ENCODE measurements at places on chromosomes 6 and 20.

DNA sequence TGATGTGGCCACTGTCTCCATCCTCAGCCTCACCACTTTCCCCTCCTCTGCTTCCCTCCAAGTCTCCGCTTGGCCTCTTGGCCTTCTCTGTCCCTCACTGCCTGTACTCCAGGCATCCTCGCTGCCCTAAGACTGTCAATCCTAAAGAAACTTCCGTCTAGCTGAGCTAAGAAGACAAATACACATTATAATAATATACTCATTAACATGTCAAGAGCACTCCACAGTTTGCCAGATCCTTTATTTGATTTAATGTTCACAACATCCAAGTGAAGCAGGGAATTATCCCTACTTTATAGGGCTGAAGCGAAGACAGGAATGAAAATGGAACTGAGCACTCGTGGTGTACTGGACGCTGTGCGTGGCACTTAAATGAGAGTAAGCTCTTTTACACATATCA lies 72.4 kb upstream of the SLC22A23 start:
- no peak for DNase-seq

DNA sequence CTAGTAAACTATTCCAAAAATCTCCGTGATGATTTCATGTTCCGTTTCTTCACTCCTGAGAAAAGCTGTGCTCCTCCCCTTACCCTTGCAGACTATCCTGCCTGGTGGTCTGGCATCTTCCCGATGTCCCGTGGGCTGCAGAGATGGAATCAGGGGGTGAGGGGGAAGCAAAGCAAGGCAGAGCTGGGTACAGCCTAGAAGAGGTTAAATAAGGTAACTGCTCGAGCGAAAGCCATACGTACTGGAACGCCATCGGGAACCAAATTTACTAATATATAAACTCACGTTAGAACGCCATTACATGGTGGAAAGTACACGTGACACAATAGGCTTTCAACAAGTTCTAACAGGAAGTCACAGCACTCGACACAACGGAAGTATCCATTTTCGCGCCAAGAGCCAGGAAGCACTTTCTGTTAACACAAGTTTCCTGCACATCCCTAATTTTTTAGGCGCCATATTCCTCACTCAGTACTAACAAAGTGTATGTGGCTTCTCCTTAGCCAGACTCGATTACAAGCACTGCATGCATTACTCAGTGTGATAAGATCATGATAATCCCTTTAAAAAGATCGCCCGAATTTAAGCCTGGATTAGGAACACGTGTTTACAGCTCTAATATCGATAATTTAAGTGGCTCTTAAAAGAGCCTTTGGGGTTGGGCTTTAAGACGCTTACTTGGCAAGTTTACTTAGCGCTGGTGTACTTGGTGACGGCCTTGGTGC lies 101.6 kb upstream of the PRSS16 start:
- DNase-seq = peak; percentile 93

DNA sequence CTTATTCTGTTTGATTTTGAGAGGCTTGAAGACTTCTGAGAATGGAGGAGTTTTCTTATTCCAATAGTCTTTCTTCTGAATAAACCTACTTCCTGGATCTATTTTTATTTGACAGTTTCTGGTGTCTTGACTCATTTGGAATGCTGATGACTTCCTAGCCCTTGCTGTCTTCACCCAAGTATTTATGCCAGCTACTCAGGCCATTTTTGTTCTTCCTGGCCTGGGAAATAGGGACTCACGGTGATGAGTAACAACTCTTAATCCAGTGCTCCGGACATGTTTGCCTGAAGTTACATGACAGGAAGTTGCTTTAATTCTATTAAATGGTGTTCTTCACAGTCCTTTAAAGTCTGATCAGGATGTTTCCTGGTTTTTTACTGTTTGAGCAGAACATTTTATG lies 272.1 kb upstream of the EYS start:
- peak; percentile 73 for DNase-seq

- no peak for DNase-seq
These were observed 35.3 kb downstream of the TRIM38 start for GRCh38 chr6:25997921-25998320.

DNA sequence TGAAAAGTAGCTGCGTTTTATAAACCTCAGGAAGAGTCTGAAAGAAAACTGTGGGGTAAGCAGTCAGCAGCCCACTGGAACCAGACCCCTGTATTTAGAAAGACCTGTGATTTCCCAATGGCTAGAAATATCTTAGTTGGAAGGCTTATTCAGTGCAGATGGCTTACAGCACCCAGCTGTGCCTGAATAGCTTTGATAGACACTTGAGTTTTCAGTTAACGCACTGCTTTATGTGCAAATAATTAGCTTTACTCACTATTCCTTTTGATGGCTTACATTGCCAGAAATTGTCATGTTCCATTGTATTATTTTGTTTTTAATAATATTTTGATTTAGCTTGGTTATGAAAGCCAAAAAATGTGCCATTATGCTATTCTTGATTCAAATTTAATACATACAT lies 465.3 kb upstream of the SYNCRIP start:
- DNase-seq = no peak

GRCh38 chr6:10586302-10586701 lies 65.2 kb downstream of the GCNT2 start:
- no peak for DNase-seq

- peak; percentile 33 for DNase-seq
These were observed 37.1 kb downstream of the OTOR start for GRCh38 chr20:16785226-16785625.

DNA sequence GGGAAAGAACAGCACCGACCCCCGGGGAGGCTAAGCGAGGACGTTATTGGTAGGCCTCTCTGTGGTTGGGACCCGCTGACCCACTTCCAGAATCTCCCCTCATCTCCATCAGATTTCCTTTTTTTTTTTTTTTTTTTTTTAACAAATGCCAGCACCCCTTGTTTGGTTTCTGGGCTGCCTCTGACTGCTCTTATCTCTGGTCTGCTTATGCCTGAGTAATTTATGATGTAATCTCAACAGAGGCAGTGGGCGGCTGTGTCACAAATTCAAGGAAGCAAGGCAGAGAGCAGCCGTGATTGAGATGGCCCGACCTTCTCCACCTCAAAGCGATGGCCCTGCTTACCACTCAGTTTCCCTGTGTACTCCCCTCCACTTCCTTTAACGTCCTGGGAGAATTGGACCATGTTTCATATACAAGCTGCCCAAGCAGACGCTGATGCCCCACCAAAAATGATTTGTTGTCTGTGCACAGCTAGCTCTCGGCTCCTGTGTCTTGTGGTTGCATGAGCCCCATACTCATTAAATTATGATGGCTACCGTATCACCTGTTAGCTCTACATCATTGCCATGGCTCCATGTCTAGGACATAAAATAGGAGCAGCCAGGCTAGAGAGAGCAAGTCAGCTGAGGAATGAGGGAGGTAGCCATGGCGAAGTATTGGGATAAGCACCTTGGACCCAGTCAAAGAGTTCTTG lies 98.1 kb downstream of the ZNF217 start:
- no peak for DNase-seq

DNA sequence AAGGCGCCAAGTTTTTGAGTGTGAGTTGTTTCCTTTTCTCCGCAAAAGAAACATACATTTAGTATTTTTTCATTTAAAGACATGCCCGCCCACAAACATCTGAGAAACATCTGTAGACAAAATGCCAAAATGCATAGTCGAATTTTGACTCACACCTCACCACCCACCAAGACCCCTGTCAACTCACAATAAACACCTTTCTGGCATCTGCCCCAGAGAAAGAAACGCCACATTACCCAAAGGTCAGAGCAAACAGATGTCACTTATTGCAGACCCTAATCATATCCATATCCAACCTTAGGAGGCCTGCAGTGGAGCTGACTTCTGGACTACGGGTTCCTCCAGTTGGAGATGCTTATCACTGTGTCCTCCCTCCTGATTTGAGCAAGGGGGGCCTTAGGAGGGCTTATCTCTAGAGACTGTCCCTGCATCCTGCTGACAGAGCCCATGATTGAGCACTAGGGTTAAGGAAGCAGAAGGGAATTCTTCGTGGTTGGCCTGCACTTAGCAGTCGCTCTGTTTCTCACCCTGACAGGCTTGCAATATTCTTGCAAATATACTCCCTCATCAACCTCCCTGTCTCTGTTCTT lies 90.5 kb upstream of the TBX18 start:
- DNase-seq = peak; percentile 71

GRCh38 chr20:2299301-2299700 lies 3.5 kb downstream of the TGM3 start:
- no peak for DNase-seq

DNA sequence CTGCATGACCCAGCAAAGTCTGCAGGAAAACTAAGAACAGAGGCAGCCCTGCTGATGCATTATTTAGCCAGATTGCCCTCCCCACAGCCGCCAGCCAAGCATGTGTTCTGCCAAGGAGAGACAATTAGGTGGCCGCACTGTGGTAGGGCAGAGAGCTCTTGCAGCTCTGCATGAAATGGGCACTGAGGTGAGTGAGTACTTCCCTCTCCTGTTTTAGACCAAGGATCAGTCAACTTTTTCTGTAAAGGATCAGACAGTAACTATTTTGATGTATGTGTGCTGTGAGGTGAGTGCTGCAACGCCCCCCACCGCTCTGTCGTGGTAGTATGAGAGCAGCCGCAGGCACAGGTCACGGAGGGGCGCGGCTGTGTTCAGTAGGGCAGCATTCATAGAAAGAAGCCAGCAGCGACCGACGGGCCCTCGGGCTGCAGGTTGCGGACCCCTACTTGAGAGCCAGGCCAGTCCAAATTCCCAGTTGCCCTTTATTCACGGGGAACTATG lies 23.8 kb upstream of the FAM50B start:
- DNase-seq = peak; percentile 43

DNA sequence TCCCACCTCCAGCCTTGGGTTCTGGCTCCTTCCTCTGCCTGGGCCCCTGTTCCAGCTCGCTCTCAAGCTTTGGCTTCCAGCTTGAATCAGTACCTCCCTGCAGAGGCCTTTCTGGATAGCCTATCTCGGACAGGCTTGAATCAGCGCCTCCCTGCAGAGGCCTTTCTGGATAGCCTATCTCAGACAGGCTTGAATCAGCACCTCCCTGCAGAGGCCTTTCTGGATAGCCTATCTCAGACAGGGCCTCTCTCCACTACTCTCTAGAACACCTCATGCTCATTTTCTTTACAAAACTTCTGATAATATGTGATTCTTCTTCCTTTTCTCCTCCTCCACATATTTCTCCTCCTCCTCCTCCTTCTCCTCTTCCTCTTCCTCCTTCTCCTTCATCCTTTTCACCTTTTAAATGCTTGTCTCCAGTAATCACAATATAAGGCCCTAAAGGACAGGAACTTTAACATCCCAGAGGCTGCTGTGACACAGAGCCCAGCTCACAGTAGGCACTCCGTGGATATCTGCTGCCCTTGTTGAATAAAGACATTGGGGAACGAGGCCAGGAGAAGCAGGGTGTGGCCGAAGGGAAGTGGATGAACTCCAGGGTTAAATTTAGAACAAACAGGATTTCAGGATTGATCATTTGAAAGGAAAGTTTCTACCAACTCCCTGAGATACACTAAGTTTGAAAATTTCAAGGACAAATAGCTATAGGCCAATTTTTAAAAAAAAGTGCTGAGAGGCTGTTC lies 9.3 kb upstream of the RPS6KA2 start:
- DNase-seq = no peak

DNA sequence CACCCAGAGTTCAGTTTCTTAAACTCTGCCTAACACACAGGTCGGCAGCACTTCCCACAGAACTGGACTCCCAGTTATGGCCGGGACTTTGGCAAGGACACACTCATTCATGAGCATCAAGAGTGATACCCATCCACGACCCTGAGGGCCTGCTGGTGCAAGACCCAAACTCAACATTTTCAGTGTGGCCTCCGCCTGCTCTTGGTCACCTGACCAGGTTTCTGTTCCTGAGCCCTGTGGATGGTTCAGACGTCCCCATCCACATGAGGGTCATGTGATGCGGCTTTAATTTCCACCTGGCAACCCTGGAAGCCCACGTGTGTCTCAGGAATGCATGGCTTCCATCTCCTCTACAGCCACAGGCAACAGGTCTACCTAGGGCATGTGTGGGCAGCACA lies 245.3 kb downstream of the DLL1 start:
- DNase-seq = no peak

DNA sequence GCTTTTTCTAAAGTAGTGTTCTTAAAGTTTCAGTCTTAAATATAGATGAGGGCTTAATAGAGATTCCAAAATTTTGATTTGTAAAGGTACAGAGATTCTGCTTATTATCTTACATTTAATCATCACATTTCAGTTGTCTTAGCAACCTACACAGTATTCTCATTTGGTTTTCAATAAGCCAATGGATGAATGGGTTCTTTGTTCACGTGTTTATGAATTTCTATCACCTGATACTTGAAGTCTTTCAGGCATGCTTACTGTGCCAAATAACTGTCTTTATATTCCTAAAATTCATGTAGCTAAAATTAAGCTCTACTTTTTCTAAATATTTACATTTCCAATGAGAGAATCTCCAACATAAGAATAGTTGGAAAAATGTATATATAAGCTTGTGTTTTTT lies 152.7 kb downstream of the EYA4 start:
- DNase-seq = no peak

DNA sequence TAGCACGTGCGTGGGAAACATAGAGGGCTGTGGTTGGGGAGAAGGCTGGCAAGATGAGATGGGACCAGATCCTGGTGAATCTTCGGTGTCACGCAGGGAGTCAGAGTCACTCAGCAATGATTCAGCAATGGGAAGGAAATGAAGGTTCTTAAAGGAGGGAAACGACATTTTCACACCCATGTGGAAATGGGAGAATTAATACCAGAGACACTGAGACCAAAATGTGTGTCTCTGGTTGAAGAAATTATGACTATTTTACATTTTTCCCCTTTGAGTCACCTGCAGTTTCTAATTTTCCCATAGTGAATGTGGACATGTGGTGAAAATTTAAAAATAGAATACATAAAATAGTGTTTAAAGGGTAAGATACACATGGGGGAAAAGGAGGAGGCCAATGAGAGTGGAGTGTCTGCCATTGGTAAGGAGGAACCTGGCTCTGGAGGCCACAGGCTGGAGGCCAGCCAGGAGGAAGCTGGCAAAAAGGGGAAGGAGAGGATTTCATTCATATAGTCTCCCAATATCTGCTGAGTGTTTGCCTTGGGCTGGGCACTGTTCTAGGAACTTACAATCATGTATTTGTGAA lies 17.5 kb downstream of the NRN1 start:
- DNase-seq = peak; percentile 84

DNA sequence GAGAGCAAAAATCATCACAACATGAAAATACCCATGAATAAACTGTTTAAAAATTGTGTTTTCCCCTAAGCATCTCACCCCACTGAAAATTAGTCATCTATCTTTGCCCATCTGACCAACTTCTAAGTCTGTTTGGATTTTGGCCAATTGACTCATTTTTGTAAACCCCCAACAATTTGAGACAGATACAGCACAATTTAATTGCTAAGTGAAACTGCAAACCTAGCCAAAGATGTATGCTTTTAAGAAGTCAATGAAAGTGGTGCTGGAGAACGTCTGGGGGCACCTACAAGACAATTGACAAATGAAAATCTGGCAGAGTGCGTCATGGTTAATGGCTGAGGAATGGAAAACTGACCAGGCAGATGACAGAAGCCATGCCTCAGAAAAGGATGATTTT lies 30.9 kb upstream of the SLC24A3 start:
- DNase-seq = no peak

GRCh38 chr6:55497694-55498093 lies 81.3 kb downstream of the HMGCLL1 start:
- DNase-seq = no peak

- DNase-seq = no peak
These were observed 6.8 kb upstream of the MRAP2 start for GRCh38 chr6:84026721-84027164.

- no peak for DNase-seq
These were observed 152.0 kb downstream of the TSHZ2 start for GRCh38 chr20:53124075-53124551.
